ENCODE measurements at places on chromosomes 6 and 20. TPM values are rescaled to one million over a fixed set of nuclear protein-coding genes. Genes with fewer than 3 reads are reported as not detected.

SIGLEC1 gene
- total RNA-seq = 10.7 TPM

GRCh38 chr6:119821380-119821779, 471.8 kb upstream of the MAN1A1 start:
- no peaks in the 10 kb centered on the region for H3K4me1 ChIP-seq
- no peak overlapping the region for H3K4me3 ChIP-seq
- no peak for DNase-seq
- no peaks in the 10 kb centered on the region for H3K36me3 ChIP-seq
- H3K27ac ChIP-seq = no peak overlapping the region

DNA sequence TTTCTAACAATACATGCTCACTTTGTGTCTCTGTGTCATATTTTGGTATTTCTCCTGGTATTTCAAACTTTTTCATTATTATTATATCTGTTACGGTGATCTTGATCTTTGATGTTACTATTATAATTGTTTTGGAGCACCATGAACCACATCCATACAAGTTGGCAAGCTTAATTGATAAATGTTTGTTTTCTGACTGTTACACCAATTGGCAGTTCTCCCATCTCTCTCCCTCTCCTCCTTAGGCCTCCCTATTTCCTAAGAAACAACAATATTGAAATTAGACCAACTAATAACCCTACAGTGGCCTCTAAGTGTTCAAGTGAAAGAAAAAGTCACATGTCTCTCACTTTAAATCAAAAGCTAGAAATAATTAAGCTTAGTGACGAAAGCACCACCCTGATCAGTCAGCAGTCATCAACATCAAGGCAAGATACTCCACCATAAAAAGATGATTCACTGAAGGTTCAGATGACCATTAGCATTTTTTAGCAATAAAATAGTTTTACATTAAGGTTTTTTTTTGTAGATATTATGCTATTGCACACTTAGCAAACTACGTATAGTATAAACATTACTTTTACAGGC, 61.5 kb downstream of the IBTK start:
- H3K36me3 ChIP-seq = no peaks in the 10 kb centered on the region
- DNase-seq = no peak
- no peak overlapping the region for H3K27ac ChIP-seq
- H3K4me1 ChIP-seq = no peaks in the 10 kb centered on the region
- no peak overlapping the region for H3K4me3 ChIP-seq

TRIM31 gene
- 56.9 TPM for total RNA-seq

- no peak overlapping the region for H3K4me3 ChIP-seq
- DNase-seq = no peak
- no peaks in the 10 kb centered on the region for H3K27me3 ChIP-seq
- no peaks in the 10 kb centered on the region for H3K36me3 ChIP-seq
- H3K4me1 ChIP-seq = no peaks in the 10 kb centered on the region
- no peak overlapping the region for H3K27ac ChIP-seq
Observed at GRCh38 chr6:80742481-80742880, 636.0 kb downstream of the BCKDHB start.

DNA sequence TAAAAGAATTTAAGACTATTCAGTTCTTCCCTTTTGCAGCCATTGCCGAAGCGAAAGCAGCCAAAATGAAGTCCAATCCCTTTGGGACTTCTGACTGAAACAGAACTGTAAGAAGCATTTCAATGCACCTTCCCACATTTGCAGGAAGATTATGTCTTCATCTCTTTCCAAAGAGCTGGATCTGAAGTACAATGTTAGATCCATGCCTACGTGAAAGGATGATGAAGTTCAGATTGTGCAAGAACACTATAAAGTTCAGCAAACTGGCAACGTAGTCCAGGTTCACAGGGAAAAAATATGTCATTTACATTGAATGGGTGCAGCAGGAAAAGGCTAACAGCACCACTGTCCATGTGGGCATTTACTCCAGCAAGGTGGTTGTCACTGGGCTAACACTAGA, 6.0 kb upstream of the FILIP1 start:
- H3K36me3 ChIP-seq = no peaks in the 10 kb centered on the region
- no peak overlapping the region for H3K27ac ChIP-seq
- H3K4me1 ChIP-seq = no peaks in the 10 kb centered on the region
- no peak overlapping the region for H3K4me3 ChIP-seq
- no peak for DNase-seq

- no peak overlapping the region for H3K27ac ChIP-seq
- H3K36me3 ChIP-seq = no peaks in the 10 kb centered on the region
- DNase-seq = no peak
Observed at GRCh38 chr6:165844801-165845364, 181.8 kb upstream of the PDE10A start.

DNA sequence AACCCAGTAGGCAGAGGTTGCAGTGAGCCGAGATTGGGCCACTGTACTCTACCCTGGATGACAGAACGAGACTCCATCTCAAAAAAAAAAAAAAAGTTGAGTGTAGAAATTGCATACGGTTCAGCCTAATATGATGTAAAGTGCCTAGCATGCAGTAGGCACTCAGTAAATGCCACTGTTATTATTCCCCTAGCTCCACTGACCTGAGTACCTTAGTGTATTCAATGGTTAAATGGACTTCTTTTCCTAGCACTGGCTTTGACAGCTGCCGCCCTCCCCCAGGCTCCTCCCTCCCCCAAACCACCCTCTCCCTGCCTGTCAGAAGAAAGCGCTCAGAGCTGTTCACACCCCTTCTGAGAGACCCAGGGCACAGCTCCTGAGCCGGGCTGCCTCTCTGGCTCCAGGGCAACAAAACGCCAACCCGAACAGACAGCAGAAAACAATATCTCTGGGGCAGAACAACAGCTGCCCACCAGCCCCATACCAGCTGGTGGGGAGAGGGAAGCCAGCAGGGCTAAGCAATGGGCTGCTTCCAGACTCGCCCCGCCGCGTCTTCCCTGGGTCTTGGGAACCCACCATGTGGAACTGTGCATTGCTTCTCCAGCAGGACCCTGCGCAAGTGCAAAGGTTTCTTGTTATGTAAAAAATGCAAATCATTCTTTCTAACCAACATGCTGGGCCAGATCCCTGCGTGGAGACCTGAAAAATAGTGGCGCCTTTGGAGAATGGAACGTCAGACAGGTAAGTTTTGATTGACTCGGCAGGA, 4.5 kb downstream of the CPNE5 start:
- DNase-seq = no peak
- H3K36me3 ChIP-seq = no peaks in the 10 kb centered on the region
- H3K27ac ChIP-seq = no peak overlapping the region

ZSCAN23 gene
- 0.57 TPM for total RNA-seq

TGM3 gene
- 0.40 TPM for total RNA-seq

SNX3 gene
- 99.9 TPM for total RNA-seq

SLC22A23 gene
- total RNA-seq = 104 TPM

DNA sequence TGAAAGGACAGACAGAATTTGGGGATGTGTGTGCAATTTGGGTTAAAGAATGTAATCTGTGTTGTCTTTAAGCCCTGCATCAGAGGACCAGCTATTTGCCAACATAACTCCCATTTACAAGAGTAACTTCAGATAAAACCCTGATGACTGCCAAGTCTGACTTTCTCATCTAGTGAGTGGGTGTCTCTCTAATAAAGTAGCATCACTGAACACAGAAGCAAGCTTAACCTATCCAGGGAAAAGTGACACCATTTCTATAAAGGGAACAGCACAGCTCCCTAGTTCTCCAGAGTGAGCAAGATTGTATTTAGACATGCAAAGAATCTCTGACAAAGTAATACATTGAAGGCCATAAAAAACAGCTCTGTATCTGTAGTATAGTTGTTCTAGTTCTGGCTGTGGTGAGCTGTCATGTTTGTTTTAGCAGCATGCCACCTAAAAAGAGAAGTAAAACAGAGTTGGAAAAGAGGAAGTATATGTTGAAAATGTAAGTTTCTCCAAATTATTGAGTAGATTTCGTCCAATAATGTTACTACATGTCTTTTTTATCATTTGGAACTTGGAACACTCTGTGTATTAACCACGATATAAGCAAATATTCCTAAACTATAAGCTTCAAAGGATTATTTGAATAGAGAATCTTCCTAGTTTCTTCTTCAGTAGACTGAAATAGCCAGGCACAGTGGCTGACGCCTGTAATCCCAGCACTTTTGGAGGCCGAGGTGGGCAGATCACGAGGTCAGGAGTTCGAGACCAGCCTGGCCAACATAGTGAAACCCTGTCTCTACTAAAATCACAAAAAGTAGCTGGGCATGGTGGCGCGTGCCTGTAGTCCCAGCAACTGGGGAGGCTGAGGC, 8.8 kb upstream of the PIM1 start:
- DNase-seq = no peak
- no peaks in the 10 kb centered on the region for H3K27me3 ChIP-seq
- no peaks in the 10 kb centered on the region for H3K36me3 ChIP-seq
- peak overlapping the region; percentile 36 for H3K27ac ChIP-seq
- H3K4me1 ChIP-seq = peaks cover 3% of the 10 kb centered on the region
- no peak overlapping the region for H3K4me3 ChIP-seq

- no peaks in the 10 kb centered on the region for H3K27me3 ChIP-seq
- peak overlapping the region; percentile 14 for H3K27ac ChIP-seq
- H3K4me1 ChIP-seq = no peaks in the 10 kb centered on the region
- no peak for DNase-seq
- no peaks in the 10 kb centered on the region for H3K36me3 ChIP-seq
Observed at GRCh38 chr6:15268137-15268908, 22.5 kb downstream of the JARID2 start.

- H3K27me3 ChIP-seq = no peaks in the 10 kb centered on the region
- H3K4me3 ChIP-seq = no peak overlapping the region
- H3K4me1 ChIP-seq = no peaks in the 10 kb centered on the region
- H3K36me3 ChIP-seq = no peaks in the 10 kb centered on the region
- no peak for DNase-seq
Observed at GRCh38 chr6:16949716-16950115, 152.1 kb upstream of the STMND1 start.

DNA sequence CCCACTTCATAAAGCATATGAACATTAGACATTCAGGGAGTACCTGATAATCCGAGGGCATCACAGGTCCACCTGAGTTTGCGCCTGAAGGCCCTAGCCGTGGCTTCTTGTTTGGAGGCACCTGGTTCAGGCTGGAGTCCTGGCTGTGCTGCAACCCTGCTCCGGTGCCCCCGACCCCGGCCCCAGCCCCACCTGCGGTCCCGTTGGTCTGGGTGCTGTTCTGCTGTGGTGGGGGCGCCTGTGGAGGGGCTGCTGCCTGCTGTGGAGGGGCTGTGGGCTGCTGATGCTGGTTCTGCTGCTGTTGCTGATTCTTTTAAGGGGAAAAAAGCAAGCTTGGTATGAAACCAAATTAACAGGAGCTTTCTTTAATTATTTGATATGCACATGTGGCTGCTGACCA, 144.6 kb upstream of the SLC22A16 start:
- H3K27me3 ChIP-seq = no peaks in the 10 kb centered on the region
- no peak for DNase-seq
- H3K4me3 ChIP-seq = no peak overlapping the region
- no peak overlapping the region for H3K27ac ChIP-seq
- H3K4me1 ChIP-seq = no peaks in the 10 kb centered on the region
- no peaks in the 10 kb centered on the region for H3K36me3 ChIP-seq

GRCh38 chr6:35723587-35723986, 13.2 kb upstream of the ARMC12 start:
- H3K27me3 ChIP-seq = no peaks in the 10 kb centered on the region
- no peak for DNase-seq
- H3K36me3 ChIP-seq = no peaks in the 10 kb centered on the region
- peaks cover 32% of the 10 kb centered on the region for H3K4me1 ChIP-seq

DNA sequence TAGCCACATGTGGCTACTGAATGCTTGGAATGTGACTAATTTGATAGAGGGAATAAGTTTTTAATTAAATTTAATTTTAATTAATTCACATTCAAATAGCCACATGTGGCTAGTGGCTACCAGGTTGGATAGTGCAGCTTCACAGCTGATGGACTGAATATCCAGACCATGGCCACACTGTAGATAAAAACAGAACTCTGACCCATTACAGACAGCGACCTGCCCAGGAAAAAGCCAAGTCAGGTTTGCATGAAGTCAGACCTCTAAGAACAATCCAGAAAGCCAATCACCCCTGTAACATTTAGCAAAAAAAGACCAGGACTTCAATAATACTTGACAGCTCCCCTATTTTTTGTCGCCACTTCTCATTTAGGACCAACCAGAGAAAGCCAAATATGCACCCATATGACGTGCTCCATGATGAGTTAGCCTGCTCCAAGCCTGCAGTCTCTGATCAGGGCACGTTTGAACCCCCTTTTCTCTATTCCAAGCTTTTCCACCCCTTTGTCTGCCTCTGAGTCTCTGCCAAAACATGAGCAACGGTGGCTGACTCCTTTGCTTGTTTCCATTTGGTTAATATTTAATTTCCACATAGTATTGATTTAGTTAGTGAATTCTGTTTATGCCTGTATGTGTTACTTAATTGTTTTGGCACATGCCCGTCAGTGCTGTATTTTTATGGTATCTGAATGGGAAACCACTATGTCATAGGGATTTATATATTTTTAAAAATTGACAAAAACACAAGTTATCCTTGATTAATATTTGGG, 636.3 kb downstream of the UTRN start:
- no peaks in the 10 kb centered on the region for H3K27me3 ChIP-seq
- DNase-seq = no peak
- no peaks in the 10 kb centered on the region for H3K4me1 ChIP-seq
- no peaks in the 10 kb centered on the region for H3K36me3 ChIP-seq
- H3K4me3 ChIP-seq = no peak overlapping the region

- no peaks in the 10 kb centered on the region for H3K36me3 ChIP-seq
- H3K27me3 ChIP-seq = no peaks in the 10 kb centered on the region
- no peaks in the 10 kb centered on the region for H3K4me1 ChIP-seq
- no peak overlapping the region for H3K4me3 ChIP-seq
- H3K27ac ChIP-seq = no peak overlapping the region
- DNase-seq = no peak
Observed at GRCh38 chr20:41424011-41424410, 57.4 kb upstream of the EMILIN3 start.

- no peaks in the 10 kb centered on the region for H3K4me1 ChIP-seq
- H3K27ac ChIP-seq = no peak overlapping the region
- no peaks in the 10 kb centered on the region for H3K27me3 ChIP-seq
- no peaks in the 10 kb centered on the region for H3K36me3 ChIP-seq
Observed at GRCh38 chr6:3424185-3424927, 32.5 kb downstream of the SLC22A23 start.

GRCh38 chr20:21702553-21703470, 2.7 kb upstream of the PAX1 start:
- DNase-seq = no peak
- no peak overlapping the region for H3K27ac ChIP-seq

DNA sequence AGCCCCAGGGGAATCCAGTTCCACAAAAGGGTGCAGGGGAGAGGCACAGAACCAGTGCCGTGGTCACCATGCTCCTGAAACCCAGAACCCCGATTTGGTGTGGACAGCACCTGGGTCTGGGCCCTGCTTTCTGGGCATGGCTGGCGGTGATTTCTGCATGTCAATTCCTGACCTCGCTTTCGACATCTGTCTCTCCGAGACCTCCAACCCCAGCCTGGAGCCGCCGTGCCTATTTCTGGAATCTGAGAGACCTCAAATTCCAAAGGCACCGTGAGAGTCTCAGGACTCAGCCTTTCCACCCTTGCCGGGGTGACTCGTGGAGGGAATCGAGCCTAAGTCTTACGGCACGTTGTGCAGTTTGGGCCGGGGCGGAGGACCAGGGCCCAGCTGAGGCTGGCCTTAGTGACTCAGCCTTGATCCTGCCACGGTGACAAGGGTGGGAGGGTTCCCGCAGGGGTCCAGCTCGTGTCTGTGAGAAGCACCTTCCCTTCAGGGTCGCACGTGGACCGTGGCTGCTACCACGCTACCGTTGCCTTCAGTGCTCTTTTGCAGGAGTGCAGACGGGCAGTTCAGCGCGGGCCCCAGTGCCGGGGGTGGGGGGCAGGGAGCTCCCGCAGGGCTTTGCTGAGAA, 133.7 kb downstream of the PXDC1 start:
- no peak overlapping the region for H3K27ac ChIP-seq
- H3K36me3 ChIP-seq = no peaks in the 10 kb centered on the region
- no peaks in the 10 kb centered on the region for H3K4me1 ChIP-seq

GRCh38 chr6:94300424-94301144, 881.2 kb upstream of the EPHA7 start:
- H3K27ac ChIP-seq = no peak overlapping the region
- no peak overlapping the region for H3K4me3 ChIP-seq
- H3K36me3 ChIP-seq = no peaks in the 10 kb centered on the region
- DNase-seq = no peak
